ENCODE measurements at places on chromosomes 5 and 9.

DNA sequence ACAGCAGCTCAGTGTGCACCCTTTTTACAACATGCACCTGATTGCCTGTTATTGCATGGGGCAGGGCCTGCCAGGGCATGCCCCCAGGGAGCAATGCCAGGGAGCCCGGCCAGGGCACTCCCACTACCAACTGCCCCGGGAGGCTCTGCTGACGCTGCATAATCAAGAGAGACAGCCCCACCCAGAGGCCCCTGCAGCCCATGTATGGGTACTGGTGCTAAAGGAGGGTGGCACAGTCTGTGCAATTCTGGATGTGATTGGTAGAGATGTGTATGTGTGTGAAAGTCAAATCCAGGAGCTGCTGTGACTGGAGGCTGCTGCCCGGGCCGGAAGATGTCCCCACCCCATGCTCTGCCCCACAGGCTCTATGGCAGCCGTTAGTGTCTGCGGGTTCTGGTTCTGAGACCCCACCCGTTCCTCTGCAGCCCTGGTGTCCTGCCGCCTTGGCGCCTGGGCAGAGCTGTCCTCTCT is 3.9 kb upstream of the NEURL1B start:
- no peak for DNase-seq

- DNase-seq, result peak; percentile 47
These were observed 838.3 kb downstream of the TLE4 start for GRCh38 chr9:80410106-80410505.

DNA sequence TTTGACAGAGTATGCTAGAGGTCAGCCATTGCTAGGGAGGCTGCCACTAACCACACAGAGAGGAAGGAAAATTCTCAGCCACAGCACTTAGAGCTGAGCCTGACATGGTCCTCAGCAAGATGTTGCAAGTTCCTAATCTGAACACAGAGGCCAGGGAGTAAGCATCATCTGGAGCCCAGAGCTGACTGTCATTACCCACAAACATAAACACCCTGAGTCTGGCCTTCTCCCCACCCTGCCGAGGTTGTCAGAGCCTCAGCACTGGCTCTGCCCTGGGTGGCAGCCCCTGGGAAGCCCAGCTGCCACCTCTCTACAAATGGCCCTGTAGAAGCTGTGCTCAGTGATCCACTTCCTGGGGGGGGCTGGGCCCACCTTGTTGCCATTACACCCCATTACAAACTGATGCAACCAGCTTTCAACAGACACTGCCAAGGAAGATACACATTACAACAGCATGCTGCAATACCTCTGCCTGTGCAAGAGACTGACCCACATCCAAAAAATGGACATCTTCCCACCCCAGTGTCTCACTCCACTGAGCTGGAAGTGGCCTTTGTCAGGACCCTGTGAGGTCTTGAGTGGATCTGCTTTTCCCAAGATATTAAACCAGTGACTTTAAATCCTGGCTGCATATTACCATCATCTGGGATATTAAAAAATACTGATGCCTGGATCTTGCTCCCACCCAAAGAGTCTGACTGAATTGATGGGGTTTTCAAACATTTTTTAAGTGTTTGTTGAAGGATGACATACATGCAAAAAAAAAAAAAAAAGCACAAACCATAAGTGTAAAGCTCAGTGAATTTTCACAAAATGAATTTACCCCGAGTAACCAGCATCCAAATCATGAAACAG is 33.0 kb downstream of the IRF1 start:
- DNase-seq, result peak; percentile 97

DNA sequence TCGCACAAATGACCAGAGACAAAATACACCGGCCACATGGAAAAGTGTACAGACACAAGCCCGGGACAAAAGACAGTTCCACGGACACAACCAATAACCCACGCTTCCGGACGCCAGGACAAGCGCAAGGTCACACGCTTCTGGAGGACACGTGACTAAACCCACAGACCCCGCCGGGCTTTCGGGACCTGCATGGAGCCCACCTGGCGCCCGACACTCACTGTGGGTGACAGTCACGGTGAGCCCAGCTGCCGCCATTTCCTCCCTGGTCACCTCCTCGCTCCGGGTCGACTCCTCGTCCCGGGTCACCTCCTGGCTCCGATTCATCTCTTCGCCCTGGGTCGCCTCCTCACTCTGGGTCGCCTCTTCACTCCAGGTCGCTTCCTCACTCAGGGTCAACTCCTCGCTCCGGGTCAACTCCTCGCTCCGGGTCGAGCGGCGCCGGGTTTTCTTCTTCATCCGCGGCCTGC is 470 bp downstream of the BAG1 start:
- DNase-seq, result peak; percentile 38

DNA sequence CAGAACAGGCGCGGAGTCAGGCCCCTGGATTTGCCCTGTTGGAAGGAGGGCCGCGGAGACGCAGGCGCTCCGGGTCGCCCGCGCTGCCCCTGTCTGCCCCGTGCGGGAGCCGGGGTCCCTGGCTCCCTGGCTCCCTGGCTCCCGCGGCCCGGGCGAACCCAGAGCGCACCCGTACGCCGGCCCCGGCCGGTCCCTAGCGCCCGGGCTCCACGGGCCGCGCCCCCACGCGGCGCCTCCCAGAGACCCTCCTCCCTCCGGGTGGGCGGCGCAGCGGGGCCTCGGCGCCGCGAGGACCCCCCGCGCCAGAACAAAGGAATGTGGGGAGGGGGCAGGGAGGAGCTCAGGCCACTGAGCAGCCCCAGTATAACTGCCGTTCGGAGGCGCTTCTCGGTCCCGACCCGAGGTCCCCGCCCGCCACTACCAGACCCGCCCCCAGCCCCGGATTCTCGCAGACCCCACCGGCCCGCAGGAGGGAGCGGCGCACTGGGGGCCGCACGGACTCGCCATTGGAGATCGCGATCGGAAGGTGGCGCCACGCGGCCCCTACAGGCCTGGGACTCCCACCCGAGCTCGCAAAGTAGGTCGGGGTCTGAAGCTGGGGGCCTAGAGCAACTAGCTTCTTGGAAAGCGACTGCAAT is 2.4 kb downstream of the NFIL3 start:
- DNase-seq, result peak; percentile 73
